ENCODE measurements at places on chromosomes 4 and X.

- no peak for DNase-seq
Measured at GRCh38 chr4:52643785-52644244, 15.3 kb downstream of the USP46 start.

- no peak for DNase-seq
Measured at GRCh38 chr4:38920677-38921076, 53.1 kb downstream of the FAM114A1 start.

GRCh38 chr4:139884438-139884837, 218.8 kb downstream of the MGST2 start:
- no peak for DNase-seq

- no peak for DNase-seq
Measured at GRCh38 chr4:15255537-15255936, 172.3 kb upstream of the C1QTNF7 start.

GRCh38 chr4:81505004-81505598, 33.4 kb upstream of the RASGEF1B start:
- DNase-seq, result no peak

- DNase-seq, result no peak
Measured at GRCh38 chrX:123525123-123525725, 207.6 kb downstream of the THOC2 start.

DNA sequence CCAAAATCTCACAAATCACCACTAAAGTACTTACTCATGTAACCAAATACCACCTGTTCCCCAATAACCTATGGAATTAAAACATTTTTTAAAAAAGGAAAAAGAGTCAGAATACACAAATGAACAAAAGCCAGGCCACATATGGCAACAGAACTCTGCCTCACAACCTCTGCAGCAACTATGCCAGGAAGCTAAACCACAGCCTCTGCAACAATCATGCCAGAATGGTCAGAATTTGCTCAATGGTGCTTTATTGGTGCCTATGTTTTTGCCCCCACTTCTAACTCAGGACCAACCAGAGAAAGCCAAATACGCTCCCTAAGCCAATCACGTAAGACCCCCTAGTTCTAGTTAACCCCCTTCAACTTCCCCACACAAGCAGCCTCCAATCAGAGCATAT, 69.6 kb downstream of the HOPX start:
- no peak for DNase-seq

DNA sequence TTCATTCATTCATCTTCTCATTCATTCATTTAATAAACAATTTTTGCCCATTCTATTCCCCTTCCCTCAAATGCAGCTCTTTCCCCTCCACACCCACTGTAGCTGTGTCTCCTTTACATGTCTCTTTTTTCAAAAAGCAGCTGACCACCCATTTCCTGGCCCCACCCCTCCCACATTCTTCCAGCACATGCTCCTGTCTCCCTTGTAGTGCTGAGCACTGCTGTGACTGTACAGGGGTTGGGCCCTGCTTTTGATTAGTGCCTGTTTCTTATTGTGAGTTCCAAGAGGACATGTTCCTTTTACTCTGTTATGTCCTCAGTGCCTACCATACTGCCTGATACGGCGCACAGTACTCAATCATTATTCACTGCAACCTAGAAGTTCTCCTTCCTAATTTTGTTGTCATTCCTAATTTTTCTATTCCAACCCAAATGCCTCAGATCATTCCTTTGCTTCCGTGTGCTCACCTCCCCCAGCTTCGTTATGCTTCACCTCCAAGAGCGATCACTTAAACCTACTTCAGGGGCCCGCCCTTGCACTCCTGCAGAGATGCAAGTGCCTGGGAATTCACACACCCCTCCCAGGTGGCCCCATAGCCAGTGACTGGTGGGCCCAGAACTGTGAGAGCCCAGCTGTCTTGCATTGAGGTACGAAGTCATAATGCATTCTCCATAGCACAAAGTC, 152.2 kb downstream of the STK32B start:
- DNase-seq, result peak; percentile 19

- no peak for DNase-seq
Measured at GRCh38 chr4:127055357-127055756, 577.4 kb upstream of the INTU start.

- DNase-seq, result no peak
Measured at GRCh38 chr4:14864365-14865030, 137.8 kb upstream of the CPEB2 start.

- DNase-seq, result no peak
Measured at GRCh38 chrX:153824348-153824747, 6.0 kb downstream of the PDZD4 start.

Data from HTR-8/SVneo (cell line).